ENCODE measurements at places on chromosomes 16 and 17.

GRCh38 chr17:18999394-18999793, 5.2 kb downstream of the FAM83G start:
- no peak for DNase-seq

DNA sequence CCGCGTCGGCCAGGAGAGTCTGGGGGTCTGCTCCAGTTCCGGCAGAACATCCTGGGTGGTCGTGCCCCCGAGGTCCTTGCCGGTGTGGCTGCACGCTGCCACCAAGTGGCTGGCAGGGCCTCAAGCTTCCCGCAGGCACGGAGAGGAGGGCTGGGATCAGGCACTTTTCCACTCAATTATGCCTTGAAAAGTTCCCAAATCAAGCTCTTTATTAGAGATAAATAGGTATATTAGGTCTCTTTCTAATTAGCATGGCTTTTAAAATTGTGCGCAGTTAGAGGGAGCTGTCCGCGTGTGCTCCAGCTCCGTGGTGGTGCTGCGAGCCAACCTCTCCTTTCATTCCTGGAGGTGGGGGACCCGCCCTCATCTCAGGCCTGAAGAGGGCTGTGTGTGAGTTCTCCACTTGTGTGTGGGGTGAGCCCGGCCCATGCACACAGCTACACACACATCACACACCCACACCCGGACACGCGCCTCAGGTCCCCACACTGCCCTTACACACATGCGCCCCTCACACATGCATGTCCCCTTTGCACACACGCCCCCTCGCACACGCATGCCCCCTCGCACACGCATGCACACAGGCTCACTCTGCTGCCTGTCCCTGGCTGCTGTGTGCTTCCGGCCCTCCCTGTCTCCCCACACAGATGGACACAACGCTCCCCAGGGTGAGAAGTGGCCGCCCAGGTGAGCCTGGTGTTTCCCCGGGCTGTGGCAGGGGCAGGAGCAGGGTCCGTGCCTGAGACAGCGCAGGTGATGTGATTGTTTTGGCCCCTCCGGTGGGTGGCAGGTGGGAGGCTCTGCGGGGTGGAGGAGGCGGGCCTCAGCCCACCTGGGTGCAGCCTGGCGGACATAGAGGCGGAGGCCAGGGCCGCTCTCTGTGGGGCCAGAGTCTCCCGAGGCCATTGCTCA, 28.8 kb downstream of the CACNA1H start:
- no peak for DNase-seq

GRCh38 chr17:42706732-42707131, 24.4 kb downstream of the CNTNAP1 start:
- DNase-seq: no peak

GRCh38 chr17:18093616-18094408, 6.1 kb downstream of the DRG2 start:
- no peak for DNase-seq

GRCh38 chr16:63684149-63685101, 1437.4 kb downstream of the CDH11 start:
- DNase-seq: no peak

- no peak for DNase-seq
Observed at GRCh38 chr16:57347858-57348257, 10.7 kb upstream of the CCL22 start.

- no peak for DNase-seq
Observed at GRCh38 chr17:2468270-2468669, 43.4 kb downstream of the METTL16 start.

GRCh38 chr17:64176556-64176955, 46.6 kb upstream of the ERN1 start:
- DNase-seq: no peak

GRCh38 chr16:69906838-69907401, 44.2 kb upstream of the CLEC18A start:
- no peak for DNase-seq

DNA sequence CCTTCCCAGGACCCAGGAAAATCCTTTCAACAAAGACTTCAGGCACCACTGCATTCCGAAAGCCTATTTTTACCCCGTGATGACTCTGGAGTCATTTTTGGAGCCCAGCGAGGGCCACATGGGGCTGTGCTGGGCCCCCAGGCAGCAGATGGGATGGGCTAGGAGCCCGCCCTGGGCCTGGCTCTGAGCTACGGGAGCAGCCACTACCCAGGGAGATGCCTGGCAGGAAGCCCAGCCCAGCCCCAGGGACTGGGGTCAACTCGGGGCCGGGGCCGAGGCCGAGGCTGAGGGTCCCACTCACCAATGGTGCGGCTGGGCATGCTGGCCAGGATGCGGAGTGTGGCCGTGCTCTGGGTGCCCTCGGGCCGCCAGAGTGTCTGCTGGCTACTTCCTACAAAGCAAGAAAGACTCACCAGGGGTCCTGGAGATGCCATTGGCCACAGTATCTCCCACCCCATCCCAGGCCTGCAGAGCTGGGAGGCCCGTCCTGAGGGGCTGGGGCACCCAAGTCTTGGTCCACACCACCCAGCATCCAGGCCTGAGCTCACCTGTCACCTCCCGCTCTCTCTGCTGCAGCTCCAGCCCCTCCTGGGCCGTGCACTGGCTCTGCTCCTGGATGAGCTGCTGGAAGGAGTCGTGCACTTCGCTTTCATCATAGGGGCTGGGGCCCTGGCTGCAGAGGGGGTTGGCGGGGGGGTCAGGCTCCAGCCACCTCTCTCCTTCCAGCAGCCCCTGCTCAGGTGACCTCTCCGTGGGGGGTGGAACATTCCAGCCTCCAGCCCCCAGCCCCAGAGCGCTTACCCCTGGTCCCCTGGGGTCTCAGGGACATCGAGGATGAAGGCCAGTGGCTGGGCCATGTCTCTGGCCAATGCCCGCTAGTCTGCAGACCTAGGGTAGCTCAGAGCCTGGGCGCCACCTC, 2.3 kb downstream of the TMC6 start:
- no peak for DNase-seq

GRCh38 chr17:82065638-82066303, at the start of gene DUS1L:
Gene DUS1L, minus strand, starts transcription at chr17:82065804. Its CDS starts 745 bp downstream, at chr17:82065059.
- DNase-seq: no peak

DNA sequence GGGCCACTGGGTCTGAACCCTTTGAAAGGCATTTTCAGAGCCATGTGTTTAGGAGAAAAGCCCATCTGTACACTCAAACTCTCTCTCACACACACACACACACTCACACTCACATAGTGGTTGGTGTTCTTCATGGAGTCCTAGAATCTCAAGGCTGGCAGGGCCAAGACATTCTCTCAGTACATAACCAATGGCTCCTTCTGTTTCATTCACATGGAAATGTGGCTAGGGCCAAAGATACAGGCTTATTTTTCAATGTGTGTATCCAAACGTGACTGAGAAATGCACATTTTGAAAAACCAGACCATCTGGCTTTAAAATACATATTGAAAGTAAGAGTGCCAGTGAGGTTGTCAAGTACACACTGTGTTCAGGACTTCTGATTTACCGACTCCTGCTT, 59.0 kb upstream of the SALL1 start:
- DNase-seq: no peak

DNA sequence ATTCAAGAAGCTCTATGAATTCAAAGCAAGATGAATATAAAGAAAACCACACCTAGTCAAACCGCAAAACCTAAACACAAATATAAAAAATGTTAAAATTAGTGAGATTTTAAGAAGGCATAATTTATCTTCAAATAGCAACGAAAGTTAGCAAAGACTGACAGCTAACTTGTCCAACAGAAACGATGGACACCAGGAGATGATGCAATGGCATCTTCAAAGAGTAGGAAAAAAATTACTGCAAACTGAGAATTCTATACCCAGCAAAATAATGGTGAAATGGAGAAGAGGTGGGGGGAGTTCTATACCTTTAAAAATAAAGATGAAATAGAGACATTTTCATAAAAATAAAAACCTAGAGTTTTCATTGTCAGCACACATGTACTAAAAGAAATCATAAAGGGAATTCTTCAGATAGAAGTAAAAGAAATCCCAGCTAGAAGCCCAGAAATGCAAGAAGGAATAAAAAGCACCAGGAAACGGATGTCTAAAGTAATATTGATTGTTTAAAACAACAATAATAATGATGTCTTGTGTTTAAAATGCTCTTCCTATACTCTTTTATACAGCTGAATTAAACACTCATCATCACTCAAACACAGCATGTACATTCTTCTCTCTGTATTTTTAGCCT, 24.6 kb upstream of the TANC2 start:
- DNase-seq: no peak

- DNase-seq: no peak
Observed at GRCh38 chr16:53995378-53995777, 291.2 kb downstream of the IRX3 start.

- no peak for DNase-seq
Observed at GRCh38 chr17:57109393-57110151, 24.5 kb downstream of the AKAP1 start.

DNA sequence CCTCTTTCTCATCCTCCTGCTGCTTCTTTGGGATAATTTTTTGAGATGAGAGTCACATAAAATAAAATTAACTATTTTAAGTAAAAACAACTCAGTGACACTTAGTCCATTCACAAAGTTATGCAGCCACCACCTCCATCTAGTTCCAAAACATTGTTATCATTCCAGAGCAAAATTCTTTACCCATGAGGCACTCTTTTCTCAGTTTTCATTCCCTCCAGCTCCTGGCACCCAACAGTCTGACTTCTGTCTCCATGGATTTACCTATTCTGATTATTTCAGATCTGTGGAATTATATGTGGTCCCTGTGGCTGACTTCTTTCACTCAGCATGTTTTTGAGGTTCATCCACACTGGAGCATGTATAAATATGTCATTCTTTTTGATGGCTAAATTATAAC, 239.9 kb upstream of the DYNLRB2 start:
- DNase-seq: no peak

GRCh38 chr16:13289515-13289914, 388.1 kb downstream of the SHISA9 start:
- DNase-seq: no peak

DNA sequence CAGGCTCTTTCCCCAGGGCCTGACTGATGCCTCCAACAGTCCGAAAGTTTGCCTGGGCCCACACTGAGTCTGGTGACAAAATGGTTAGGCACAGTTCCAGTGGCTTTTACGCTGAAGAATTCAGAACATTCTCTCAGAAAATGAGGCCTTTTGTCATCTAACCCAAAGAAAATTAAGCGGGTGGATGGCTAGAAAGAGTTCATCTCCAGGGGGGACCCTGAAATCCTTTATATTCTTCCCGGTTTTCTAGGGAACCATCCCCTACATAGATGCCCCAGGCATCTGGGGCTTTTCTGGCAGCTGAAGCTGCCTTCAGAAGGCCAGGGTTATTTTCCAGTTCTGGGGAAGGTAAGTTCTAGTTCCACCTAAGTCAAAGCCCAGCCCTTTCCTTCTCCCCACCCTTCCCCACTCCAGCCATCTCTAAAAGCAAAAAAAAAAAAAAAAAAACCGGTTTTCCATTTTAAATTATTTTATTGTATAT, 2.2 kb downstream of the RASD1 start:
- no peak for DNase-seq

DNA sequence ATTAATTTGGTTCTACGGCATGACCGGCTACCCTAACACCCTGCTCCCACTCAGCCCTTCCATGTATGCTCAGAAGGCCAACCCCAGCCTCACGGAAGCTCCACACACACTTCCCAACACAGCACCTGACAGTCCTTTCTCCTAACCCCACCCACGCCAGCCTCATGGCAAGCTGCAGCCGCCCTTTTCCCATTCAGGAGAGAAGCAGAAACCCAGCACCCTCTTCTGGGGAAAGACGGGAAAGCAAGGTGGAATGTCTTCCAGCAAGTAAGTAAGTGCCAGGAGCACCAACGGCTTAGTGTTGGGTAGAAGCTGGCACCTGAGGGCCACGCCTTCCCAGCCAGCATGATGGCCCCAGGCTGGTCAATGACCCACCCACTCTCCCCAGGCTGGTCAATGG, 32.1 kb downstream of the ABR start:
- no peak for DNase-seq

Data from anterior cingulate cortex (tissue), 58 donors.